Ovary (tissue), 10 donors: ENCODE measurements at places on chromosomes 16 and 17.
A peak's percentile ranks its signal among the peaks of the same experiment; 100 is the strongest.

GRCh38 chr17:81143717-81144422, 21.4 kb upstream of the PVALEF start:
- no peak for DNase-seq

DNA sequence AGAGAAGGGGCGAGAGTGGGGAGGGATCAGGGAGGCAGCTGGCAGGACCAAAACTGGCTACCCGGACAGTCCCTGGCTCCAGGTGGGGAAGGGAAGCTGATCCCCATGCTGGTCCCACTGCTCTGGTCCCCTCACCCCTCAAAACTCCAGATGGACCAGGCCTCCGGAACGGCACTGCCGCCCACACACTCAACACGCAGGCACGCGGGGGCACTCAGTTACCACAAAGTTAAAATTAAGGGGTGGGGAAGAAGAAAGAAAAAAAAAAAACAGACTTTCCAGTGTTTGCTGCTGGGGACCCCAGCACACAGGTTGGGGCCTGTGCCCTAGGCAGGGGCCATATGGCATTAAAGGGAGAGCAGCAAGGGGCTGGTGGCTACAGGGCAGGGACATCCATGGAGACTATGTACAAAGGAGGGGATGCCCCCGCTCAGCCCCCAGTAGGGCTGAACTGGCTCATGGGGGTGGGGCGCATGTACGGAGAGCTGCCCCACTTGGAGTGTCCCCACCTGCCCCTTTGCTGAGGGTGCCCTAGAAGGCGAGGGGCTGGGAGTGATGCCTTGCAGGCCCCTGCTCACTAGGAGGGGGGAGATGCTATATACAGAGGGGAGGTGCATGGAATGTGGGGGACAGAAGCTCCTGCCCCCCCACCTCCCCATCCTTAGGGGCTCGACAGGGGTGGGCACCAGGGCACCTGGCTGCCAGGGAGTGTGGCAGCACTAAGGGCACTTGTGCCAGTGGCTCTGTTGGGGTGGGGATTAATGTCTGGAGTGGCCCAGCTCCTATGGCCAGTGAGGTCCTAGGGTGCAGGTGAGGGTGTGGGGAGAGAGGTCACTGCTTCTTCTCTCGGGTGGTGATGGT, 5.6 kb downstream of the TP53I13 start:
- DNase-seq, result no peak

GRCh38 chr16:86563469-86564345, 2.9 kb upstream of the FOXC2 start:
- peak; percentile 85 for DNase-seq

DNA sequence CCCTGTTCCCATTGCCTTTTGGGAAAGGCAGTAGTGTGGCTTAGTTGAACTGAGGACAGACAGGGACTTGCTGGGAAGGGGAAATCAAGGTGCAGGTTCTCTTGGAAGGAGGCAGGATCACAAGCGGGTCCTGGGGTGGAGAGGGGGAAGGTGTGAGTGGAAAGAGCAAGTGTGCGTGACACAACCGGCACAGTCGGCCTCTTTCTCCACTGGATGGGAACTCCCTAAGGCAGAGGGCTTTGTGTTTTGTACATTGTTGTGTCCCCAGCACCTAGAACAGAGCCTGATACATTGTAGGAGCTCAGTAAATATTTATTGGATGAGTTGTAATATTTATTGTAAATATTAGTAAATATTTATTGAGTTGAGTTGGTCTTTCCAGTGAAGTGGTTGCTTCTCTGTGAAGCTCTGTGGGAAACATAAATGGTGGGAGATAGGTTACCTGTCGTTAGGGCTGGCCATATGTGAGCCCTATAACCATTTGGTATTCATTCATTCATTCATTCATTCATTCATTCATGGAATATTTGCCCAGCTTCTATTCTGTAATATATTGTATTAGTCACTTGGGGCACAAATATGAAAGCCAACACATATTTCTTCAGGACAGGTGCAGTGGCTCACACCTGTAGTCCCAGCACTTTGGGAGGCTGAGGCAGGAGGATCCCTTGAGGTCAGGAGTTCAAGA, 34.0 kb downstream of the SMARCE1 start:
- no peak for DNase-seq

- DNase-seq, result no peak
Observed at GRCh38 chr16:14527411-14528044, 102.5 kb downstream of the PARN start.

GRCh38 chr17:75843577-75844529, at the start of gene UNC13D:
Gene UNC13D (minus strand): TSS chr17:75844404. CDS start chr17:75844337, 67 bp downstream.
- no peak for DNase-seq

DNA sequence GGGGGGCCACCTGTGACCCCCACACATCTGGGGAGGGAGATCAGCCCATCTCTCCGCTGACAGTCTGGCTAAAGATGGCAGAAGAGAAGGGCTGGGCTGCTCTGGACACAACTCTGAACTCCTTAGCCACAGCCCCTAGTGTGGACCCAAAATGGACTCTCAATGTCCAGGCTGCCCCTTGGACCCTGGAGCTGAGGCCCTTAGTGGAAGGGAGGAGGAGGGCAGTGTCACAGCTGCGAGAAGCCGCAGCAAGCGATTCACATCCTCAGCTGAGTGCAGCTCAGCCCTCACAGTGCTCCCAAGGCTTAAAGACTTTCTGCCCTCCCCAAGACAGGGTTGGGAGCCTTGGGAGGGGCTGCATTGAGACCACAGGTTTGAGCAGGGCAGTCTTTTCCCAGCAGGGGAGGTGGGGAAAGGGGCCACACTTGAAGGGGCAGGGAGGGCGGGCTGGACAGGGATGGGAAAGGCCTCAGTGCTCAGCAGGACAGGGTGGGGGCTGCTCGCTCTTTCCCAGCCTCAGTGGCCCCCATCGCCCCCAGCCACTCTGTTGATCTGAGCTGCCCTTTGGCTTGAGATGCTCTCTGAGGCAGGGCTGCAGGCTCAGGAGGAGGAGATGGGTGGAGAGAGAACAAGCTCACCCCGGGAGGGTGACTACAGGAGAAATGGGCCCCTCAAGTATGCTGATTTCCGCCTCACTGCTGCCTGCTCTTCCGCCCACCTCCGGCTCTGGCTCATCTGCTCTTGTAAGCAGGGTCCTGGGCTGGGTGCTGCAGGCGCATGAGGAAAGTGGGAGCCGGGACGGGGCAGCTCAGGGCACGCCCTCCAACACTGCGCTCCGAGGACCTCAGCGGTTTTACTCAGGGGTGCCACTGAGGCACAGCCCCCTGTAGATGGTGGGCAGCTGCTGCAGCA, 50.9 kb upstream of the MTSS2 start:
- no peak for DNase-seq

DNA sequence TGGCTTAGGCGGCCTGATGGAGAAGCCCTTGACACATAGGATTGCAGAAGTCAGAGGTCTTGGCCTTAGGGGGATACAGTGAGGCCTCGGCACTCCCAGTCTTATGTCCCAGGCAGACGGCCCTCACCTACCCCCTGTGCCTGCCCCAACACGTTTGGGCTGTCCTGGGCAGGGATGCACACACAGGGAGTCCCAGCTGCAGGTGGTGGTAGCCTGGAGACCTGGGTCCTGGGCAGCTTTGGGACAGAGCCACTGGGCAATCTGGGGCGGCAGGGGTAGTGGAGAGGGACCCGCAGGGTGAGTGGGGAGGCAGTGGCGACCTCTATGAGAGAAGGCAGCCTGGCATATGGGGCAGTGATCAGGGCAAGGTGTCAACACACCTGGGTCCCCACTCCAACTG, 48.3 kb downstream of the SDK2 start:
- DNase-seq, result no peak

- no peak for DNase-seq
Observed at GRCh38 chr16:89374393-89374960, 115.9 kb downstream of the ANKRD11 start.

DNA sequence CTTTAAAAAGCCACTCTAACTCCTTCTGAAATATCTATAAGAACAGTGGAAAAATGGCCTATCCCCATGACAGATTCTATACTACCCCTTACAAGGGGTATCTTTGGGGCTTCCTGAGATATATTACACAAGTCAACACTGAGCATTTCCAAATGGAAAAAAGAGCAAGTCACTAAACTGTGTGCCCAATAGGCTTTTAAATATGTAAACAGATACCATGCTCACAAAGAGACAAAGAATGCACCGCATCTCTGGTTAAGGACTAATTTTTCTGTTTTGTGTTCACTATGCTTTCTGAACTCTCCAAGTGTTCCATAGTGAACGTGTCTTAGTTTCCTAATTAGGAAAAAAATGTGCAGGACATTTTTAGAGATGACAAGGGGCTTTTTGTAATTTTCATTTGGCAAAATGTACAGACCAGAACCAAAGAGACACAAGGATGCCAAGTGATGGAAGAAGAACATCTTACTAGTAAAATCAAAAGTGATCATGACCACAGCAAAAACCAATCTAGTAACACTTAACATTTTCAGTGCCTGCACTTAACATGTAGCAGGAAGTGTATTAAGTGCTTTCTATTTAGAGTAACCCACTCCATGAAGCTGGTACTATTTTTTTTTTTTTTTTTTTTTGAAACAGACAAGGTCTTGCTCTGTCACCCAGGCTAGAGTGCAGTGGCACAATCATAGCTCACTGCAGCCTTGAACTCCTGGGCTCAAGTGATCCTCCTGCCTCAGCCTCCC, 21.5 kb downstream of the MYH11 start:
- DNase-seq, result no peak

- DNase-seq, result no peak
Observed at GRCh38 chr16:81261049-81261648, 22.7 kb downstream of the BCO1 start.
